Activated naive CD8-positive, alpha-beta T cell treated with anti-CD3 and anti-CD28 coated beads, Interleukin-2, amount 50 U/mL, for 16 hours (primary cell): ENCODE measurements at places on chromosomes 16 and 17.

- no peak for DNase-seq
These were observed 13.9 kb downstream of the ITPRIPL2 start for GRCh38 chr16:19127674-19128131.

DNA sequence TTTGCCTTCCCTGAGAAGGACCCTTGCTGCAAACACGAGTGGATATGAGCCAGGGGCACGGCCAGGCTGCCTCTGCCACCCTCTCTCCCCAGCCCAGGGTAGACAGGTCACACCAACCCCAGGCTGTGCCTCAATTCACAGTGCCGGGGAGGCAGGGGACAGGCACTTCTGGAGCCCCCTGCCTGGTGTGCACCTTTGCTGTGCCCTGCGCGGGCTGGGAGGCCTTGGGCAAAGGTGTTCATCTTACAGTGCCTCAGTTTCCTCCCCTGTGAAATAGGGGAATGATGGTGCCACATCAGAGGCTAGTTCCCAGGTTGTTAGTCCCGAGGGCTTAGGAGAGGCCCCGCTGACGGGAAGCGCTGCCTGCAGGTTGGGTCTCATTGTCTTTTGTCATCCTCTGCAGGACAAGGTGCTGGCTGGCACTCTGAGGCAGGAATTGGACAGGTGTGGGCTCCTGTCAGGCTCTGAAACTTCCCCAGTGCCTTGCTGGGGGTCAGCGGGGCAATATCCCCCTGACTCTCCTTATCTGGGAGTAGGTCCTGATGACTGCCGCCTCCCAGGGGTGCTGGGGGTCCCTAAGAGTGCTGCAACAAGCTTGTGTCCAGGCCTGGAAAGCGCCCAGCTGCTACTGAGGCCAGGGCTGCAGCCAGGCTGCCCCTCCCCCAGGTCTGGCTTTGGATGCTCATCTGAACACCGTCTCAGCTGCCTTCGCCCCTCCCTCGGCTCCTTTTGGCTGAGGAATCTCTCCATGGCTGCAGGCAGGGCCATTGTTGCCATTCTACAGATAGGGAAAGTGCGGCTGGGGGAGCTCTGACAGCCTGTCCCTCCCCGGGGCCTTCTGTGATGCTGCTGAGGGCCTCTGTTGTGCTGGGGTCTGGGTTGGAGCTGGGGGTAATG is 3.1 kb downstream of the PRSS21 start:
- no peak for DNase-seq

- DNase-seq: no peak
These were observed 2.6 kb upstream of the PPM1E start for GRCh38 chr17:58753026-58753425.

- no peak for DNase-seq
These were observed 202.2 kb downstream of the ENGASE start for GRCh38 chr17:79276821-79277220.

DNA sequence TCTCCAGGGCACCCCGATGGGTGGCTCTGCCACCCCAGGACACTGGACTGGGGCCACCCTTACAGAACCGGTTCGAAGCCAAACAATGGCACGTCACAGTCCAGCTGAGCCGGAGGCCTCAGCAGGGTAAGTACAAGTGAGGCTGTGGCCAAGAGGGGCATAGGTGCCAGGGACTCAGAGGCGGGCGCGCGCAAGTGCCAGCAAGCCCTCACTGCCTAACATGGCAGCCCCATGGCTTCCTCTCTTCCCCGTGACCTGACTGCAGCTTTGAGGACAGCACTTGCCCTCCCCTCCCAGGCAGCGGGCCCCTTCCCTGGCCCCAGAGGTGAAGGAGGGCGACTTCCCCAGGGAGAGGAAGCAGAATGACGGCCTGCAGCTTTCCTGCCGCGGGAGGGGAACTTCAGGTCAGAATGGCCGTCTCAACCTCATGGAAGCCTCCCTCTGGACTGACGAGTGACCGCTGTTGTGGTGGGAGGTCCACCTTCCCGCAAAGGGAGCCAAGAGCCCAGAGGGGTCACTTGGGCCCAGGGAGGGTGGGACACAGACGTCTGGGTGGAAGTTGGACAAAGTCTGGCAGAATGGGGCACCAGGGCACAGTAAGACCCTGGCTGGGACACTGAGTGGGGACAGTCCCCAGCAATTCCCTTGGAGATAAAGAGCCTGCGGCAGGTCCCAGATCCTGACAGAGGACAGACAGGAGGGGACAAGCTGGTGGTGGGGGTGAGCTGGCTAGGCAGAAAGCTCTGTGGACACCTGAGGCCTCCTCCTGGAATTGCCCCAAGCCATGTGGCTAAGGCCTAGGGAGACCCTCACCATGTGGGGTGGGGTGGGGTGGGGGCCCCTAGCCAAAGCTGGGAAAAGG is 52.1 kb upstream of the TOB1 start:
- DNase-seq: no peak

DNA sequence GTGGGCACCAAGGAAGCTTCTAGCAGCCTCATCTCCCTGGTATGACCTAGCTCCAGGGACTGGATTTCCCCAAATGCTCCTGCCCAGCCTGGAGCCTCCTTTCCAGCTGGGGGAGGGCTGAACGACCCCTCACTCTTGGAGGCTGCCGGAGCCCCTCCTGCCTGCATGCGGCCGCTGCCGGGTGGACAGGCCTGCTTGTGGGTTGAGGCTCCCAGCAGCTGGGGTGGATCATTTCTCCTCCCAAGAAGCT is 213.6 kb downstream of the SEC14L1 start:
- no peak for DNase-seq

DNA sequence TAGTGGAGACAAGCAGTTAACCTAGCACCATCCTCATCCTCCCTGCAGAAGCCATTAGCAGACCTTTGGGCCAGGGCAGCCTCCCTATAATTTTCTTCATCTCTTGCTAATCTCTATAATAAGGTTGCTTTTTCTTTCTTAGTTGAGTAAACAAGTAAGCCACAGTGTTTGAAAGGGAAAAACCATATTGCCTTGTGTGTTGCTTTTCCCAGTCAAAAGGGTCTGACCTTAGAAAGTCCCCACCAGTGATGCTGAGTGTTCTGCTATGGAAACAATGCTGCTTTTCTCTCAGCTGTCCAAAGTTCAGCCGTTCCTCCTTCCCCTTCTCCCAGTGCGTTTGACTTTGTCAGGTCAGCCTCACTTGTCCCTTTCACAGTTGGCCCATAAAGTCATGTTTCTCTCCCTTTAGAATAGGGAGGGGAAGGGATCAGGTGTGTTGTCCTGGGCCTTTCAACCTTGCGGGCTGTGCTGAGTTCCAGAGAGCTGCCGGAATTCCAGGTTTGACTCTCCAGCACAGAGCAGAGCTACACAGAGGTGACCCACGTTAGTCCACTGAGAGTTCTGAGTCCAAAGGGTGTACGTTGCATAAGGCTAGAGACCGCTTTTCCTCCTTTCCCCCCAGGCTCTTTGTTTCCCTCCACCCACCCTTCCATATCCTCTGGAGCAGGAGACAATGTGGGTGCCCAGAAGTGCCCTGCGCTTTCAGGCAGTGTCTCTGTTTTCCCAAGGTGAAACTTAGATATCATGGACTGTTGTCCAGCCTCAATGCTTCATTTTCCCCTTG is 15.9 kb upstream of the CLEC18C start:
- no peak for DNase-seq

DNA sequence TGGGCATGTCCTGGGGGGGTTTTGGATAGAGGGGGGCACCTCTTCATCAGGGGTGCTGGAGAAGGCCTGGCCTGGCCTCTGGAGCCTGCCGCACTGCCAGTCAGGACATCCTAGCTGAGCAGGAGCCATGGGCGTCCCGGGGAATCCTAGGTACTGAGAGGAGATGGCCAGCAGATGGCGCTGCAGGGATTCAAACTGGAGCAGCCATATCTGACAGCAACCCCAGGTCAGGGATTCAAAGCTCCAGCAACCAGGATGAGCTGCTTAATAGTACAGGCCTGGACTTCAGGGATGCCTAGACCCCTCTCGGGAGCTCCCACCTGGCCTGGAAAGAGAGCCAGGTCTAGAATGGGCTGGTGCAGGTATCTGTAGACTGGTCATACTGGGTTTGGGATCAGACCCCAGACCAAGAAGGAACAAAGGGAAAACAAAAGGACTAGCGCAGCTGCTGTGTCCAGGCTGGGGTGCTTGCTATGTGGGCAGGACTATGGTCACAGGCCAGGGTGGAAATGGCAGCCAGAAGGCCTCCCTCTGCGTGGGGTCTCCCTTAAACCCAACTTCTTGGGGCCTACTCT is 306.9 kb upstream of the RBFOX1 start:
- no peak for DNase-seq

GRCh38 chr16:1448536-1449116 is 4.3 kb upstream of the CCDC154 start:
- DNase-seq: no peak

DNA sequence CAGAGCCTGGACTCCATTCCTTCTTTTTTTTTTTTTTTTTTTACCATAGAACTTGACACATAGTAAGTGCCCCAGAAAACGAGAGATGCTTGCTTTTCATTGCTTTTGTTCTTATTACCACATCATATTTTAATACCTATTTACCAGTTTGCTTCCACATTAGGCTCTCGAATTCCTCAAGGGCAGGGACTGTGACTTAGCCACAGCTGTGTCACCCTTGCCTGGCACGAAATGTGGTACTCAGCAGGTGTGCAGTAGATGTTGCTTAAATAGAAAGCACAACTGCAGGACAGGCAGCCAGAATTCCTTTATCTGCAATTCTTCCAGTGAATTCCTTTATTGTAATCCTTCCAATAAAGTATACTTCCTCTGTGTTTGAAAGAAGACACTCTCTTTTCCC is 393.0 kb downstream of the HAPSTR1 start:
- DNase-seq: no peak

- no peak for DNase-seq
These were observed 9.2 kb downstream of the TBKBP1 start for GRCh38 chr17:47703191-47703591.

- no peak for DNase-seq
These were observed 9.5 kb upstream of the TCF25 start for GRCh38 chr16:89863741-89864526.

- no peak for DNase-seq
These were observed 48.6 kb downstream of the ABCA8 start for GRCh38 chr17:68906638-68907037.

- no peak for DNase-seq
These were observed 845 bp upstream of the ALDOA start for GRCh38 chr16:30064729-30065101.

DNA sequence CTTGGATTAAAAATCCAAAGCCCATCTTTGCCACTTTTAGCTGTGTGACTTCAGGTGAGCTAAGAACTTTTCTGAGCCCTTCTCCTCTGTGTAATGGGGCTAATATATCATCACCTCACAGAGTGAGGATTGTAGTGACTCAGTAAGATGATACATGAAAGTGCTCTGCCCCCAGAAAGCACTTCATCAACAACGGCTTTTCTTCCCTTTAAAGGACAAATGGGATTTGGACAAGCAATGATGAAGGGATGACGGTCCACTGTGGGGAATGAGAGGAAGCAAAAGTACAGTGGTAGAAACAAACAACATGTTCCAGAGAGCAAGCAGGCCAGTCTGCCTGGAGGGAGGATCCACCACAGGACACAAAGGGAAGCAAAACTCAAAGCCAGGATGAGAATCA is 14.3 kb upstream of the TMED6 start:
- no peak for DNase-seq

DNA sequence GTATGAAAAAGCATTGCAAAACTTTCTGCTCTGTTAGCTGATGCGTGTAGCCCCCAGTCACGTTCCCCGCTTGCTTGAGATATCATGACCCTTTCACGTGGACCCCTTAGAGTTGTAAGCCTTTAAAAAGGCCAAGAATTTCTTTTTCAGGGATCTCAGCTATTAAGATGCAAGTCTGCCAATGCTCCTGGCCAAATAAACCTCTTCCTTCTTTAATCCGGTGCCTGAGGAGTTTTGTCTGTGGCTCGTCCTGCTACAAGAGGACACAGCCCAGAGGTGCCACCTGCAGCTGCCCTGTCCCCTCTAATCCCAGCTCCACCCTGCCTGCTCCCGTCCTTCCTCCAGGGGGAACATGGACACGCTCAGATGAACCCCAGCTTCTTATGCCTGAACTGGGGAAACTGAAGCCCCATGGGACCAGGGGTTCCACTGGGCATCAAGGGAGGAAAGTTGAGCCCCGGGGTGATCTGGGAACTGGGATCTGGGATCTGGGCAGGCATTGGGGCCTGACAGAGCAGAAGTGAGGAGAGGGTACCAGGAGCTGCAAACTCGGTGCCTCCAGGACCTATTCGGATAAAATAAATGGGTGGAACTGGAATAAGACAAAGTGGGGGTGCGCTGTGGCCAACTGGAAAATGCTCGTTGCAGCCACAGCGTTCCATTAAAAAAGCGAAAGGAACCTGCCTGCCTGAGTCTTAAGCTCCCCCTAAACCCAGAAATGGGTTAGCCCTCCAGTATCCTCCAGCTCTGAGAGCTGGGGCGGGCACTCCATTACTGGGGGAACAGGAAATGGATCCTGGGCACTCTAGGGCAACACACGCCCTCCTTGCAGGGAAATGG is 19.7 kb downstream of the QPRT start:
- no peak for DNase-seq

- DNase-seq: no peak
These were observed 12.0 kb upstream of the EVPL start for GRCh38 chr17:76039121-76039520.

DNA sequence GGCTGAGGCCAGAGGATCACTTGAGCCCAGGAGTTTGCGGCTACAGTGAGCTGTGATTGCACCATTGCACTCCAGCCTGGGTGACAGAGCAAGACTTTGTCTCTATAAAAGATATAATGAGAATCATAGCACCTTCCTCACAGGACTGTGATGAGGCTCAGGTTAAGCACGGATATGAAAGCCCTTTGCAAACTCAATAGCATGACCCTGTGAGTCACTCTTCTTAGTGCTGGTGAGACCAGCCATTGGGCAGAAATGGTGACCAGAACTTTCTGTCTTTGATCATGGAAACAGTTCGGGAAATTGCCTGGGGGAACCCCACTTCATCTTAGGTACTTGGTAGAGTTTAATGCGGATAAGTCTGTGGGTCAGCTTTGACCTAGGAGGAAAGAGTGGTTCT is 144.2 kb downstream of the PRKCB start:
- no peak for DNase-seq

DNA sequence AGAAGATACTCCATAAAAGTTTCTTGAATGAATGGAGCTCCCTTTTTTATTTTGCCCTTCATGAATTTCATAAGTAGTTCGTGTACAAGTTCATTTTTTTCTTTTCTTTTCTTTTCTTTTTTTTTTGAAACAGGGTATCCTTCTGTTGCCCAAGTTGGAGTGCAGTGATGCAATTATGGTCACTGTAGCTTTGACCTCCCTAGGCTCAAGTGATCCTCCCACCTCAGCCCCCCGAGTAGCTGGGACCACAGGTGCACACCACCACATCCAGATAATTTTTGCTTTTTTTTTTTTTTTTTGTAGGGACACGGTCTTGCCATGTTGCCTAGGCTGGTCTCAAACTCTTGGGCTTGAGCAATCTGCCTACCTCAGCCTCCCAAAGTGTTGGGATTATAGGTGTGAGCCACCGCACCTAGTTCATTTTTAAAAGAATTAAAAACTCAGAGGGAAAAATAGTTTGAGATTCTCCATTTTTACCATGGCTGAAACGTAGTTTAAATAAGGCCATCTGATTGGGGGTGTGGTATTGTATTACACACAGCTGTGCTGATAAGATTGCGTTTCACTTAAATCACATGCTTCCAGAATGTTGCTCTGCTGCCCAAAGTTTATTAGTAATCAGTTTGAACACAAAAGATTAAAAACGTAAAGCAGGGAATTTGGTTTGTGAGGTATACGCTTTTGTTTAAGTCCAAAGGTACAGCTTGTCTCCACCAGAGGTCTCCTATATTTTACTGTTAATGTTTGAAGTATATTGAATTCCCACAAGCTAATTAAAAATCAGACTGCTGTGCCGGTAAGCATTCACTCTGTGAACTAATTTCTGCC is 154.1 kb downstream of the SOCS1 start:
- no peak for DNase-seq
